Stimulated activated CD8-positive, alpha-beta memory T cell treated with anti-CD3 and anti-CD28 coated beads, Interleukin-2, amount 100 ng/mL, for 48 hours (primary cell): ENCODE measurements at places on chromosomes 5 and 9.

GRCh38 chr9:120443489-120443888 lies 136.5 kb downstream of the CDK5RAP2 start:
- no peak for DNase-seq

GRCh38 chr5:92567831-92568450 lies 1013.1 kb downstream of the NR2F1-AS1 start:
- DNase-seq, result no peak

GRCh38 chr9:89778100-89779090 lies 173.6 kb downstream of the GADD45G start:
- no peak for DNase-seq

- no peak for DNase-seq
These were observed 484.7 kb downstream of the ELAVL2 start for GRCh38 chr9:23341346-23341745.

GRCh38 chr5:174596429-174596828 lies 128.0 kb upstream of the MSX2 start:
- DNase-seq, result no peak

GRCh38 chr9:87395804-87396479 lies 101.7 kb upstream of the DAPK1 start:
- DNase-seq, result no peak

- no peak for DNase-seq
These were observed 19.9 kb downstream of the GPX3 start for GRCh38 chr5:151040211-151040747.

GRCh38 chr5:142408536-142408935 lies 83.7 kb upstream of the SPRY4 start:
- DNase-seq, result no peak

GRCh38 chr5:109946610-109947009 lies 256.9 kb downstream of the MAN2A1 start:
- no peak for DNase-seq

GRCh38 chr5:44160369-44160768 lies 228.9 kb downstream of the FGF10 start:
- DNase-seq, result no peak

DNA sequence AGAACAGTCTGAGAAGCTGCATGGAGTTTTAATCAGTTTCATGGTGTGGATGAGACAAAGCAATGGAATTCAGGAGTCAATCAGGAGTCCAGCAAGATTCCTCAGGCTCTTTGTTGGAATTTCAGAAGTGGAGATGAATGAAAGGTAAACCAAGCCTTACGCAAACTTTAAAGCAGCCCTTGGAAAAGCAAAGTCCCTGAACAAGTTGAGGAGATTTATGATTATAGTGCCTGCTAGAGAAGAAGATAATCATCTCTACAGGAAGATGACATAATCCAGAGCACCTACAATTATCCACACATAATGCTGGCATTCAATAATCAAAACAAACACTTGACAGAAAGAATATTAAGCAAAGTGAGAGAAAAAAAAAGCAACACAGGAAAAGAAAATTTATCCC lies 1380.1 kb upstream of the NUDT12 start:
- DNase-seq, result no peak

GRCh38 chr9:114937516-114937915 lies 7.1 kb upstream of the TNFSF8 start:
- DNase-seq, result no peak

DNA sequence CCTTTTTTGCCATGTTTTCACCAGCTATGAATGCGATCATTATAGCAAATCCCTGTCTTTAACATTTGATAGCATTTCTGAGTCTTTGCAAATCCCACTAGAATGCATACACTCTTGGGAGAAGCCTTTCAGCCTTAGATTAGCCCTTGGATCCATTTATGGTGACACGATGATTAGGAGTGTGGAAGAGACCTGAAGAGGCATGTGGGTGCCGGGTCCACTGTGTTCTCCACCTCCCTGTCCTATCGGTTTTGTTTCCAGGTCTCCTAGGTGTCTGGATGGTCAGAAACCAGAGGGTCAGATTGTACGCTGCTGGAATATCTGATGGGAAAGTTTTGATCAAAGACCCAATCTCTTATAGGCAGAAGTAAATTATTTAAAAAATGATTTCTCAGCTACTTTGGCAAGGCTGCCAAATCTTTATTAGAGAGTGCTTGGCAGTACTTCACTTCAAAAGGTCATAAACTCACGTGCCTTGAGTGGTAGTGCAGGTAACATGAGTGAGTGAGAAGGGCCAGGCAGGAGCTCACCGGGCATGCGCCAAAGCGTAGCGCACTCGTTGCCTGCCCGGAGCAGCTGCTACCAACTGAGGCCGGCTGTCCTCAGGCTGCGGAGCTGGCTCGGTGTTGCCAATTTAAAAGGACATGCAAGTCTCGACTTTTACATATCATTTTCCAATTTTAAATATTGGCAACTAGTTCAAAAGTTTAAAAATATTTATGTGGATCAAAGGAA lies 51.3 kb downstream of the PCSK5 start:
- no peak for DNase-seq

DNA sequence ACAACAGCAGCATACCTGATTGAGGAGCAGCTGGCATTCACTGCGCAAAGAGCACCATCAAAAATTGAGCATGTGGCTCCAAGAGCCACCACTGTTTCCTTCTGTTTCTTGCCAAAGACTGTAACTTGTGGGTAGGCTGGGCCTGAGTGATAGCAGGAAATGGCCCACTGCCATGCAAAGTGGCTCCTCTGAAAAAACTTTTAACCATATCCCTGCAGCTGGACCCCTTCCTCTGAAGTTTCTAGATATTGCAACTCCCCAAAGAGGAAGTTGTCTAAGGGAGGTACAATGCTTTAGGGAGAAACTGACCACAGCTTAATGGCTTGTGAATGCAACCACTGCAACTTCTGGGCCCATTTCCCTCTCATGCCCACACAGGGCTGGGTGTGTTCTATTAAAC lies 355.4 kb upstream of the PDE4D start:
- DNase-seq, result no peak

- DNase-seq, result no peak
These were observed 243.0 kb upstream of the PTPRD start for GRCh38 chr9:10855847-10856246.

DNA sequence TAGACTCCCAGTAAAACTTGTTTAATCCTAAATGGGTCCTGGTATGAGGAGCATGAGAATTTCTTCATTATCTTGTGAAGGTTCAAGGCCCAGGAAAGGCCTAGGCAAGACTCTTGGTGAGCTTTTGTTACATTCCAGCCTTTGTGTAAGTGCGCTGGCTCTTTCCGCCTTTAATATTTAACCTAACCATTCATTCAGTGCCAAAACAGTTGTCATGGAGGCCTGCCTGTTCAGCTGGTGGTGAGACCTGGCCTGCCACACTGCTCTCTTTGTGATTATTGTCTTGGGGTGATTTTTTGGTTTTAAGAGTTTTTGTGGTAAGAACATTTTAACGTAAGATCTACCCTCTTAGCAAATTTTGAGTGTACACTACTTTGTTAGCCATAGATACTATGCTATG lies 127.5 kb upstream of the WWC1 start:
- DNase-seq, result no peak

DNA sequence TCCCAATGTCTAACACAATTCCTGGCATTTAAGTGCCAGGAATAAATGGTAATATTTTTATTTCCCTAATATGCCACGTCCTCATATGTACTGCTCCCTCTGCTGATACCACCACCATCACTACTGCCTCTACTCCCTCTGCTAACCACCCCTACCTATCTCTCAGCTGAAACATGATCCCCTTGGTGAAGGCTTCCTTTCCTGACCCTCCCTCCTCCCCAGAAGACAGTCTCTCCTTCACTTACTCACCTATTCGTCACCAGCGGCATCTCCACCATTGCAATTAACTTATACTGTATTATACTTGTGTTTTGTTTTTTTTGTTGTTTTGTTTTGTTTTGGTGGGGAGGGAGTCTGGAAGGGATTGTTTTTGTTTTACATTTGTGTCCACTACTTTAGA lies 4.8 kb downstream of the DENND1A start:
- DNase-seq, result no peak

- DNase-seq, result no peak
These were observed 65.3 kb downstream of the CDC14B start for GRCh38 chr9:96554326-96554725.

DNA sequence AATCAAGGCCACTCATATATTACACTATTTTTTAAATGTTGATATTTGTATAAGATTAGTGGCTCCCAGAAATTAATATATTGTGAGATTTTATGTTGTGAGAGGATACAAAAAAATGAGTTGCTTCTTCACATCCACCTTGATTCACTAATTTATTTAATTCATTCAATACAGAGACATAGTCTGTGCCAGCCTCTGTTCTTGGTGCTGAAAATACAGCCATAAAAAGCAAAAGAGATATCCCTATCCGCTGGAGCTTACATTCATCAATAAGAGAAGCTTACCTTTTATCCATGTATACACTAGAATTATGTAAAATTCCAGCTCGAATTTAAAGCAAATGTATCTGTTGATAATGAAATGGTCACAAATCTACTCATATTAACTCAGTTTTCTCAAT lies 92.2 kb upstream of the GABRG2 start:
- DNase-seq, result no peak

GRCh38 chr5:21806271-21806670 lies 1046.9 kb downstream of the CDH12 start:
- no peak for DNase-seq

DNA sequence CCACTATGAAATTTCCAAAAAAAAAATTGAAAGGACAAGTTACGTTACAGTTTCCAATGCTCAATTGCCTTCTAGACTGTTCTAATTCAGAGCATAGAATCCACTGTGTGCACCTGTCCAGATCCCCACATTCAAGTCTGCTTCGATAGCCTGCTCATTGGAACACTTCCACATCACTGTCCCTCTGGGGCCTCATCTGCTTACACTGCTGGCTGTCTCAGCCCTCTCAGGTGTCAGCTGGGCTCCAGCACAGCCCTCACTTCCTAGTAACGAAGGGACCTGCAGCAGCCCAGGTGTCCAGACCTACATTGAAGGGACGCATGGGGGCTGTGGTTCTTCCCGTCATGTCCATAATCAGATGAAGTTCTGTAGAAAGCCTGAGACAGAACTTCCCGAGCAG lies 94.3 kb upstream of the EMB start:
- DNase-seq, result no peak

- peak; percentile 57 for DNase-seq
These were observed 42.8 kb downstream of the TIMD4 start for GRCh38 chr5:156920042-156920860.

DNA sequence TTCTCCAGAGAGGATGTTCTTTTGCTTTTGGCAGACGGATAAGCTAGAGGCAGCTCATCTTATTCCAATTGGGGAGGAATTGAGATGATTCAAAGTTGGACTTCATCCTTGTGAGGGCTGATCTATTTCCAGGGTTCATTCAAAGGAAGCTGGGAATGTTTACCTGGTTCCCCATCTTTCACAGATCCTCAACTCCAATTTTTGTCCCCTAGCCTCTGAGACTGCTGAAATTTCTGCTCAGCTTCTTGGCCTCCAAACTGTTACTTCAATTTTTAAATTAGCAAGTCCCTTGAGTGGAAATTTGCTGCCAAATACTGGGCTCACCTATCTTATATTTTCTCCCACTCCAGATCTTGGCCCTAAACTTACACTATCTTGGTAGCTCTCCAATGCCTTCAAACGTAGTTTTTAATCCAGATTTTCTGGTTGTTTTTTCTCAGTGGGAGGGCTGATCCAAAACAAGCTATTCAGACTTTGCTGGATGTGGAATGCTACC lies 93.9 kb upstream of the NEK6 start:
- no peak for DNase-seq

DNA sequence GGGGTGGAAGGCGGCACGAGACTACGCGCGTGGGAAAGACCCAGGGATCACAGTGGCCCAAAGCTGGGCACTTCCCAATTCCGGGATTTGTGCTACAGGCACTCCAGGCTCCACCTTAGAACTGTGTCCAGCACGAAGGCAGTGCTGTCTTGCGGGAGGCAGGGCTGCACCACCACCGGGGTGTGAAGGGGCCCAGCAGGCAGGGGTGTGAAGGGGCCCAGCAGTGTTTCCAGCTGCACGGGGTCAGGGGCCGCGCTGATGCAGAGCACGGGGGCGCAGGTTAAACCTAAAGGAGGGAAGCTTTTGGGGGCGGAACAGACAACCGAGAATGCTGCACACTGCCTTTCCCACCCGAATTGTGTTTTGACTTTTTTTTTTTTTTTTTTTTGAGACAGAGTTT lies 1.1 kb upstream of the PDCD6 start:
- no peak for DNase-seq

GRCh38 chr5:151382576-151382975 lies 35.2 kb upstream of the SLC36A2 start:
- DNase-seq, result no peak

GRCh38 chr9:18237776-18238175 lies 236.2 kb upstream of the ADAMTSL1 start:
- DNase-seq, result no peak

- DNase-seq, result no peak
These were observed 49.3 kb downstream of the CTNND2 start for GRCh38 chr5:11854936-11855335.

GRCh38 chr5:74116266-74116665 lies 490.3 kb downstream of the ARHGEF28 start:
- no peak for DNase-seq

- no peak for DNase-seq
These were observed 2.7 kb downstream of the LARP1 start for GRCh38 chr5:154757814-154758406.

DNA sequence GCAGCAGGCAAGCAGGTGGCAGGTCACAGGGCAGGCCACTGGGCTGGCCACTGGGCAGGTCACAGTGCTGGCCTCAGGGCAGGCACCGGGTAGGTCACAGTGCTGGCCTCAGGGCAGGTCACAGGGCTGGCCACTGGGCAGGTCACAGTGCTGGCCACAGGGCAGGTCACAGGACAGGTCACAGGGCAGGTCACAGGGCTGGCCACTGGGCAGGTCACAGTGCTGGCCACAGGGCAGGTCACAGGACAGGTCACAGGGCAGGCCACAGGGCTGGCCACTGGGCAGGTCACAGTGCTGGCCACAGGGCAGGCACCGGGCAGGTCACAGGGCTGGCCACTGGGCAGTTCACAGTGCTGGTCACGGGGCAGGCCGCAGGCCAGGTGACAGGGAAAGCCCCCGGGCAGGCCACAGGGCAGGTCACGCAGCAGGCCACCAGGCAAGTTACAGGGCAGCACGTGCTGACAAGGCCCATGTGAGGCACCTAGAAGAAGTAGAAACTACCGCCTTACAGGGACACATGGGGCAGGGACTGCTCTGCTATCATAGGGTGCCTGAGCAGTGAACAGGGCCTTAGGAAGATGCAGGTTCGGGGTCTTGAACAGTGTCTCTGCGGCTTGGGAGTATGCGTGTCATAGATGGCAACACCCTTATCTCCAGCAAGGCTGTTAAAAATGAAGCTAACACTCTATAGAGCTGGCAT lies 18.6 kb upstream of the MED10 start:
- no peak for DNase-seq

DNA sequence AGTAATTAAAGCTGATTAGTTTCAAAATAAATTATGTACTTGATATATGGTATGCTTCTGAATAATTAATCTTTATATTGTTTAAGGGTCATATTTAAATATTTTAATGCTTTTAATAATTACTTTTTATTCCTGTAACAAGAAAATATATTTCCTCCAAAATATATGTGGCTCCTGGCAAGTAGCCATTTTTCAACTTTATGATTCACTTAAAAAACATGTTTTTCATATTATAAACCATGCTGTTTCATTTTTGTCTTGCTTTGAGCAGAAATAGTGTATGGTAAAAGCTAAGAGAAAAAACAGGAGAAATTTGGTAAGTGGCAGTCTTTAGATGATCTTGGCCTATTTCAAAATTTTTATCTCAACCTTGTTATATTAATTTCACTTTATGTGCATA lies 14.6 kb downstream of the SPATA9 start:
- no peak for DNase-seq

- DNase-seq, result no peak
These were observed 105.2 kb downstream of the RASEF start for GRCh38 chr9:82957529-82958379.
